H54 (cell line): ENCODE measurements at places on chromosomes 6 and 20.

- no peak for DNase-seq
Observed at GRCh38 chr20:20606050-20606449, 106.4 kb downstream of the RALGAPA2 start.

DNA sequence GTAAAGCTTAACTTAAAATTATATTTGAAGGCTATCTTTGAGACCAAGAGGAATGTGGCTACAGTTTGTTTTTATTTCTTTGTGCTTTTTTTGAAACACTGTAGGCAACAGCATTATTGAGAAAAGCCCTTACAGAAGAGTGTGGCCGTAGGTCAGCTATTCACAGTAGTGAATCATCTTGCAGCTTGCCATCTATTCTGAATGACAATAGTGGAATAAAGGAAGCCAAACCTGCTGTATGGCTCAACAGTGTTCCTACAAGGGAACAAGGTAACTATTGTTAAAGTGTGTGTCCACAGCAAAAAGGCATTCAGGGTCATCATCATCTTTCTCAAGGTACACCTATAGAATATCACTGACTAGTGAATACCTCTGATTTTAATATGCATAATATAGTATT lies 88.5 kb downstream of the KIZ start:
- DNase-seq: no peak

GRCh38 chr6:144346719-144347447 lies 61.7 kb downstream of the UTRN start:
- DNase-seq: peak; percentile 49

GRCh38 chr6:89731924-89732567 lies 87.5 kb downstream of the MDN1 start:
- DNase-seq: no peak

GRCh38 chr20:31666258-31667042 lies 28.7 kb downstream of the COX4I2 start:
- no peak for DNase-seq

DNA sequence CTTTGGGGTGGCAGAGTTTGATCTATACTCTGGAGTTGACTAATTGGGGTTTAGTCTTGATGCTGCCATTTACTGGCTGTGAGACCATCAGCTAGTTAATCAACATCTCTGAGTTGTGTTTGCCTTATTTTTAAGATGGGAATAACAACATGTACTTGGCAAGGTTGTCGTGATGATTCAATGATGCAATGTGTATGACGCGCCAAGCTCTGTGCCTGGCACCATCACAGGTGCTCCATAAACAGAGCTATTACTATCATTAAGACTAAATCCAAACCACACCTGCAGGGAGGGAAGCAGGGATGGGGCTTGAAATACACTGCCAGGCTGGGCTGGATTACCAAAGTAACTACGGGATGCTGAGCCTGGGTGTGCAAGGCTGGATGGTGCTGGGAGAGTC lies 60.1 kb upstream of the E2F3 start:
- no peak for DNase-seq

GRCh38 chr20:62735331-62735821 lies 26.7 kb downstream of the NTSR1 start:
- DNase-seq: no peak

- no peak for DNase-seq
Observed at GRCh38 chr6:22807818-22808217, 238.5 kb downstream of the HDGFL1 start.

GRCh38 chr6:34383161-34383631 lies 9.3 kb downstream of the NUDT3 start:
- no peak for DNase-seq
